ENCODE measurements at places on chromosomes 7 and 10.

GRCh38 chr7:100965723-100966541 lies 3.4 kb upstream of the MUC12 start:
- DNase-seq = peak; percentile 97

GRCh38 chr10:75772153-75772887 lies 340.9 kb downstream of the LRMDA start:
- peak; percentile 26 for DNase-seq

DNA sequence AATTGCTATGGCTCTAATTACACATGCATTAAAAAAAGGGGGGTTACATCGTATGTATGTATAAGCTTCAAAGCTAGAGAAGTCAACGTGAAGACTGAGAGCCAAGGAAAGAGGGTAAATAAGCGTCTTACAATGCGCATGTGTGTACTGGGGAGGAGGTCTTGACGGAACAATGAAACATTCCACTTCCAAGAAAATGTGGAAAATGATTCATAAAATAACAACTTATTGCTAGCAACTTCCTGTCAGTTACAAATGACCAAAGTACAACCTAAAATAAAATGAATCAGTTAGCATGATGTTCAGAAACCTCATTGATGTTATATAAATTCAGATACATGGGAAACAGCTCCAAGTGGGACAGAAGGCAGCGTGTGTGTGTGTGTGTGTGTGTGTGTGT lies 104.1 kb upstream of the RHEB start:
- DNase-seq = no peak

DNA sequence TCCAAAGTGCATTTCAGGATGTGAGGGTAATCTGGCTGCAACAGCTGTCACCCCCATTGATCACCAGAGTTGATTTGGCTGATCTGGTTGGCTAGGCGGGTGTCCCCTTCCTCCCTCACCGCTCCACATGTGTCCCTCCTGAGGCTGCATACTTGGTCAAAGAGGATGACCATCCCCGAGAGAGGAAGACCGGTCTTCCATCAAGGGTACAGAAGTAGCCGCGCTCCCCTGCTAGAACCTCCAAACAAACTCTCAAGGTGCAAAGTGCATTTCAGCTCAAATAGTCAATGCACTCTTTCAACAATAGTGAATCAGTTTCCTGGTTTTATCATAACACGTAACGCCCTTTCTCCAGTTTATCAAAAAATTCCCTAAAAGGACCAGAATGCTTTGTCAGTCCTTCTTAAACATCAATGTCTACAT lies 44.6 kb downstream of the CARD11 start:
- DNase-seq = no peak

- DNase-seq = no peak
Observed at GRCh38 chr10:72351479-72351878, 3.2 kb downstream of the DNAJB12 start.

GRCh38 chr10:89773081-89773480 lies 71.7 kb downstream of the KIF20B start:
- DNase-seq = no peak

GRCh38 chr10:91287276-91287675 lies 66.8 kb downstream of the PCGF5 start:
- no peak for DNase-seq

- DNase-seq = peak; percentile 69
Observed at GRCh38 chr7:2757904-2758672, 70.1 kb downstream of the AMZ1 start.

DNA sequence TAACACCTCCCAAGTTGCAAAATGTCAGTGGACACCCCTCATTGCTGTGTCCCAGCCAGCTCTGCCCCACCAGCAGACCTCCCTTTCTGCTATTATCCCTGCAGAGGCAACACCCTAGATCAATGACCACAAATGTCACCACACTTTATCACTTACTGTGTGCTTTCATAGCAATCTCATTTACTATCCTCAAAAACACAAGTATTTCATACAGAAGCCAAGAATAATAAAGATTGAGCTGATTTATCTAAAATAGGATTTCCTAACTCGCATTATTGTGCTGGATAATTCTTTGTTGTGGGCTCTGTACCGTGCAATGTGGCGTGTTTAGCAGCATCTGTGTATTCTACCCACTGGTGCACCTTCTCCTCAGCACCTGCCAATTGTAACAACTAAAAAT lies 13.2 kb upstream of the ABCB5 start:
- no peak for DNase-seq

- DNase-seq = peak; percentile 86
Observed at GRCh38 chr10:110226543-110226925, 19.1 kb downstream of the MXI1 start.

GRCh38 chr7:11185179-11185815 lies 211.6 kb downstream of the PHF14 start:
- DNase-seq = no peak

GRCh38 chr7:137120690-137121089 lies 222.8 kb downstream of the PTN start:
- DNase-seq = no peak
